Central memory CD4-positive, alpha-beta T cell (primary cell): ENCODE measurements at places on chromosomes 5 and 9.
A peak's percentile ranks its signal among the peaks of the same experiment; 100 is the strongest.

DNA sequence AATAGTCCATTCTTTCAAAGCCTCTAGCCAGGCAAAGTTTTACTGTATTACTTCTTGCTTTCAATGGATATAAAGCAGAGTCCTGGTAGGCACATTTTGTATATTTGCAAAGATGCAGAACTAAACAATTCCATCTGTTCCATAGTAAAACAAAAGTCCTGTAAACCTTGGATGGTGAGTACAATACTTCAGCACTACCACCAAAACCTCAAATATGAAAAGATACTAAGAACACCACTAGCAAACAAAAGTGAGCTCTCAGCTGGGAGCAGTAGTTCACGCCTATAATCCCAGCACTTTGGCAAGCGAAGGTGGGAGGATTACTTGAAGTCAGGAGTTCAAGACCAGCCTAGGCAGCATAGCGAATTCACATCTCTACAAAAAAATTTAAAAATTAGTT lies 195.0 kb downstream of the MSX2 start:
- no peak for DNase-seq

- DNase-seq = no peak
These were observed 43.3 kb downstream of the ANKRD33B start for GRCh38 chr5:10607023-10607665.

DNA sequence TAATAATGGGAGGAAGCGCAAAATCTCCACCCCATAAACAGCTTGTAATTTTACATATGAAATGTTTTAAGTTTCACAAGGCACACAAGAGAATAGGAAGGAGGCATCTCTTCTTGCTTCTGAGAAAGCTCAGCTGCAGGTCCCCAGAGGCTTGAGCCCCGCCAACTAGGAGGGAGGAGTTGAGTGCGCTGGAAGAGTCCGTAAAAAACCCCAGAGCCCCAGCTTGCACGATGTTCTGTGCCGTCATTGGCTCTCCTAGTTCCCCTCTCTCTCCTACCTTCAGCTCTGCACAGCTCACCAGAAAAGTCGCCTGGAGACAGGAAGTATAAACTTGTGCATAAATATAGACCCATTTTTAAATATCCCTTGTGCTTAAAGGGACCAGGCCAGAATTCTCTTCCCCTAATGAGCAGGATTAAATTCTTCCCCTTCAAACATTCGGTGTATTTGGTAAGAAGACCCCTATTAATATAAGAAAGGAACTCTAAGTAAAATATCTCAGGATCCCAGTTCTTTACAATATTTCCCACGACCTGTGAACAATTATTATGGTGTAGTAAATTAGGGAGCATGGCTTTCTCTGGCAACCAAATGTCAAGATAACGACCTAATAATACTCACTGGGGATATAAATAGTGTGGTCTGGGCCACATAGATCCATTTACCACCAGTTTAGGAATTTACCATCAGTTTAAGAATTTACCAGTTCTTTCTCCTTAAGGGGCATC lies 13.7 kb downstream of the GLRX start:
- peak; percentile 89 for DNase-seq

DNA sequence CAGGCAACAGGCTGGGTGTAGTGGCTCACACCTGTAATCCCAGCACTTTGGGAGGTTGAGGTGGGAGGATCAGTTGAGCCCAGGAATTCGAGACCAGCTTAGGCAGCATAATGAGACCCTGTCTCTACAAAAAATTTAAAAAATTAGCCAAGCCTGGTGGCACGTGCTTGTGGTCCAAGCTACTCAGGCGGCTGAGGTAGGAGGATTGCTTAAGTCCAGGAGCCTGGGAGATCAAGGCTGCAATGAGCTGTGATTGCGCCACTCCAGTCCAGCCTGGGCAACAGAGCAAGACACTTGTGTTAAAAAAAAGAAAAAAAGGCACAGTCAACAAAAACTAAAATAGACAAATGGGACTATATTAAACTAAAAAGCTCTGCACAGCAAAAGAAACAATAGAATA lies 29.3 kb downstream of the ATP6V0E1 start:
- no peak for DNase-seq

GRCh38 chr5:61953913-61954312 lies 352.1 kb upstream of the KIF2A start:
- no peak for DNase-seq

DNA sequence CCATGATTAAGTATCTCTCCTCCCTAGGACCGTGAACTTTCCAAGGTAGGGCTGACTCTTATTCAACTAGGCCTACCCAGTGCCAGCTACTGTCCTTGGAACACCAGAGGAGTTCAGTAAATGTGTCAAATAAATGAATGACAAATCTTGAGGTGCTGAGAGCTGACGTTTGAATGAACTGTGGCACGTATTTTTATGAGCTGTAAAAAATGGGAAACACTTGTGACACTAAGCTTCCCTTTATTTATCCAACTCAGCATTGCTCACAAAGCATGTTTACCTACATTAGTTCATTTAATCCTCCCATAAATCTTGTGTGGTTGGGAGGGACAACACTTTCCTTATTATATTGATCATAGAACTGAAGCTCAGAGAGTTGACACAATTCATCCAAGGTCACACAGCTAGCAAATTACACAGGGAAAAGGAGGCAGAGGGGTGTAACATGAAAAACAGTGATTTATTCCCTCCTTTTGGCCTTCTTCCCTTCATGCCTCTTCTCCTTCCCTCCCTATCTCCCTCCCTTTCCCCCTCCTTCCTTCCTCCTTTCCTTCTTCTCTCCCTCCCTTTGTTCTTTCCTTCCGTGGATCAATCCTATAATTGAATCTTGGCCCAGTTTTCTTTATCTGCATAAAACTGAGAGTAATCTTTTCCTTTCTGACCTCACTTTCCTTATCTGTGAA lies 412.6 kb downstream of the DMRT2 start:
- no peak for DNase-seq

- no peak for DNase-seq
These were observed 92.7 kb downstream of the DAB2IP start for GRCh38 chr9:121744002-121744686.

DNA sequence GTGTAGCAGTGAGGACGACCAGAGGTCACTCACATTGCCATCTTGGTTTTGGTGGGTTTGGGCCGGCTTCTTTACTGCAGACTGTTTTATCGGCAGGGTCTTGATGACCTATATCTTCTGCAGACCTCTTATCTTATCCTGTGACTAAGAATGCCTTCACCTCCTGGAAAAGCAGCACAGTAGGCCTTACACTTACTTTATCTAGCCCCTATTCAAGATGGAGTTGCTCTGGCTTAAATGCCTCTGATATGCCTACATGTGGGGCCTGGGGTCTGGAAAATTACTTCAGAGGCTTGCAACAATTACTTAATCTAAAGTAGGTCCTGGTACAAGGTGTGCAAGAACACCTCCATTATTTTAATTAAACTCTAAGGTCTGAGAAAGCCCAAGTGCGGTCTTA lies 86.9 kb upstream of the IL12B start:
- DNase-seq = no peak

GRCh38 chr5:128015978-128016377 lies 67.6 kb upstream of the SLC12A2 start:
- DNase-seq = no peak

GRCh38 chr5:28165096-28165495 lies 1126.7 kb upstream of the CDH9 start:
- DNase-seq = no peak

- no peak for DNase-seq
These were observed 50.9 kb downstream of the VCAN start for GRCh38 chr5:83522446-83522845.

DNA sequence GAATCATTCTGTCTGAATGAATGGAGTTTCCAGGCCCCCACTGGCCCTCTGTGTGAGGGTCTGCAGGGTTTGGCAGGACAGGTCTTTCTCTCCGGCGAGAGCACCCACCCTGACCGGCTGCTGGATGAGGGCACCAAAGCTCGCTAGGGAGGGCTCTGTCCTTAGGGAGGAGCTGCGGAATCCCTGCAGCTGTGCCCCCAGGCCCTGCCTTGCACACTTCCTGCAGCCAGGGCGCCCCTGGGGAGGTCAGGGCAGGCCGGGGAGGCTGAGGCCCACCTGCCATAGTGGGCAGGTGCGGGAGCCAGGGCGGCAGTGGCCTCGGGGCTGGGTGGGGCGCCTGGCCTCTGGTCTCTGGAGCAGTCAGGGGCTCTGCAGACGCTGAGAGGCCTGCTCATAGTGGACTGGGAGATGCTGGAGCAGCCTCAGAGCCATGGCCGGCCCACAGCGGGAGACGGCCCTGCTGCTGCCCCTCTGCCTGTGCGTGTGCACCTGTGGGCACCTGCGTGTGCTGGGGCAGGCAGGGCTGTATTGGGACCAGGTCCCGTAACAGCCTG lies 36.1 kb downstream of the EXOC3 start:
- DNase-seq = no peak

- no peak for DNase-seq
These were observed 36.0 kb downstream of the CAMK2A start for GRCh38 chr5:150253416-150254208.

DNA sequence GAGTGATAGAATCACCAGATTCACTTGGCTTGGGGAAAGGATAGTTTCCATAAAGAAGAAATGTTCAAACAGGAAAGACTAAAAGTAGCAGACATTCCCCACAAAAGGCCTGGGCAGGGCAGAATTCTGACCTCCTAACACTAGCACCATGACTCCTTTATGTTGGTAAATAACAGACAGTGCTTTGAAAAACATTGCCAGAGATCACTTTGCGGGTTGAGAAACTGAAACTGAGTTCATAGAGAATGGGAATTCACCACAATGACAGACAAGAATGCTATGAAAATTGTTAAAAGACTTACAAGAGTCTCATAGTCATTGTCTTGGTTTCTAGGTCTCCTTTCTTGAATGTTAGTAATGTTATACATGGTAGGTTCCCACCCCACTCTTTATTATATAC lies 172.5 kb upstream of the GLRA1 start:
- DNase-seq = no peak

DNA sequence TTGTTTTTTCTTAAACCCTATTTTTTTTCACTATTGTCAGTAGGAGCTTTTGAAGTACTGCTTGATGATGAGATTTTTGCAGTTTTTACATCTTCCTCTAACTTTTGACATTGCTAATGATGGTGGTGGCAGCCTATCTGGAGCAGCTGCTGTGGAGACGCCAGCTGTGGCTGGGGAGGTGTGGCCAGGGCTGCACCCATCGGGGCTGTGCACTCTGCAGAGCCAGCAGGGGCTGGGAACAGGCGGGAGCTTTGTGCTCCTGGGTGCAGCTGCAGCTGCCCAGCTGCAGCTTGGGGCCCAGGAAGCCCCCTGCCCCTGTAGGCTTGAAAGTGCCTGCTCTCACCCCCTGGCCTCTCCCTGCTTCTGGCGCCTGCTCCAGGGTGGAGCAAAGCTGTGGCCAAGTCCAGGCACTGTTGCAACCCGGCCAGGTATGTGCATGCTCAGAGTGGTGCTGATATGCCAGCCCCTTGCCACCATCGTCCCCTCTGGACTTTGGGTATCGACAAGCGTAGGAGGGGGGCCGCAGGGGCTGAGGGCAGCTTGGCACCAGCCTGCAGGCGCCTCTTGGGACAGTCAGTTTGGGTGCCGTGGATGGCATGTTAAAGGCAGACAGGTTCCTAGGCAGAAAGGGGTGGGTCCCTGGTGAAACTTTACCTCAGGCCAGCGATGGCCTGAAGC lies 39.2 kb downstream of the FER start:
- no peak for DNase-seq

DNA sequence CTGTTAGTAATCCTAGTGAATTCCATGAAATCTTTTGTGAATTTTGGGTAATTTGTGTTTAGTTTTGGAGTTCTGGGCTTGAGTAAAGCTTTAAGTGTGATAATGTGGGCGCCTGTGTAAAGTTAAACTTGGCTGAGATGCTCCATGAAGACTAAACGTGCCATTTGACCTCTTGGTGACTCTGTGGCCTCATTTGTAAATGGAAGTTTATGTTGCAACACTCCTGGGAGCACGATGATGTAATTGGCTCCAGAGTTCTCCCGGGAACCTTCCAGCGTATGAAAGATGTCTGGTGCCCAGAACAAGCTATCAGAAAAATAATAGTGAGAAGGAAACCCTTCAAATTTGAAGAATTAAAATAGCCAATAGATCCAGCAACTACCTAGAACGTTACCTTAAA lies 981.2 kb downstream of the TLE4 start:
- DNase-seq = no peak

GRCh38 chr9:108994695-108995094 lies 18.6 kb downstream of the CTNNAL1 start:
- no peak for DNase-seq

DNA sequence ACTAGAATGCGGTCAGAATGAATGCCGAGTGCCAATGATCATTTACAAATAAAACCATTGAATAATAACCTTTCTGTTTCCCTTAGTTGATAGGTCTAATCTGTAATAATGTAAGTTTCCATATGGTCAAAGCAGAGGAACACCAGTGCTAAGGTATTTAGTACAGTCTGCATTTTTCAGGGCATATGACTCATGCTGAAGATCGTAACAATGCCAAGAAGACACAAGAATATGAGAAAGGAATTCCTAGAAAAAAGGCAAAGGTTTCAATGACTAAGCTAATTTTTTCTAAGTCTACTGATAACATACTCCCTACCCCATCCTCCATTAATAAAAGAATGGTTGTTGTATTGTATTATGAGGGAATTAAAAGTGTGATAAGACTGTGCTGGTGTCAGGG lies 2.8 kb downstream of the OR1L8 start:
- no peak for DNase-seq

DNA sequence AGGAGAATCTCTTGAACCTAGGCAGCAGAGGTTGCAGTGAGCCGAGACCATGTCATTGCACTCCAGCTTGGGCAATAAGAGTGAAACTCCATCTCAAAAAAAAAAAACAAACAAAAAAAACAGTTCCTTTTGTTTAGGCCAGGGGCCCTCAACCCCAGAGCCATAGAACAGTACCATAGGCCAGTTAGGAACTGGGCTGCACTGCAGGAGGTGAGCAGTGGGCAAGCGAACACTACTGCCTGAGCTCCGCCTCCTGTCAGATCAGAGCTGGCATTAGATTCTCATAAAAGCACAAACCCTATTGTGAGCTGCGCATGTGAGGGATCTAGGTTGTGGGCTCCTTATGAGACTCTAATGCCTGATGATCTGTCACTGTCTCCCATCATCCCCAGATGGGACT lies 49.1 kb upstream of the SUB1 start:
- no peak for DNase-seq

- no peak for DNase-seq
These were observed 43.1 kb downstream of the SPATA31D1 start for GRCh38 chr9:82031538-82032280.

DNA sequence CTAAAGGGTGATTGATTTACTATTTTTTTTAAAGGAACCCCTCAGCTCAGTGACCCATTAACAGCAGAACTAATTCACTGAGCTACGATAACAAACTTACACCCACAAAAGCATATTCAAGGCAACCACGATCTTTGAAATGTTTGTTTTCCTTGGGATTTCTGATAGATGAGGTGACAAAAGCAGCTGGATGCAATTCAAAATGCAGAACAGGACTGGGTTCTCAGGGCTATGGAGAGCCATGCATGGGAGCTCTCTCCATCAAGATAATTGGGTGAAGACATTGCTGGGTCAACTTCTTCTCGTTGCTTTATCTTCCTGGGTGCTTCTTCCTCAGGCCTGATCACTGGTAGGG lies 60.1 kb downstream of the PAPPA start:
- DNase-seq = no peak

GRCh38 chr9:112485574-112485973 lies 1.1 kb upstream of the KIAA1958 start:
- no peak for DNase-seq

- DNase-seq = no peak
These were observed 793 bp downstream of the AGPAT2 start for GRCh38 chr9:136686534-136686793.
